ENCODE measurements at places on chromosomes 6 and 20.
A peak's percentile ranks its signal among the peaks of the same experiment; 100 is the strongest.

- DNase-seq: no peak
Measured at GRCh38 chr6:15444881-15445280, 199.0 kb downstream of the JARID2 start.

DNA sequence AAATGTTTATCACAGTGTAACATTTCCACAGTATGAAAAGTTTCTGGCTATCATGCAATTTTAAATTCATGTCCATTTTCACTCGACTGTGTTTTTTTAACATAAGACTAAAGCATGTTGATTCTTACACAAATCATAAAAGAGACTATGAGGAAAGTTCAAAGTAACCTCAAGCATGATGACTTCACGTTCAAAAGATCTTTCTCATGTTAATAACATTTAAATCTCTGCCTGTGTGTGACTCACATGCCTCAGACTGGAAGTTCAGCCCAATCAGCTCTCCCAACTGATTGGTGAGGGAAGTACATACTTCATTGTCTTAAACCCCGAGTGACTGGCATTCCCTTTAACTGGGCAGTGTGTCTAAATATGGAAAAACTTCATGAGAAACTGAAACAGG lies 37.4 kb downstream of the ATXN1 start:
- DNase-seq: no peak

GRCh38 chr6:16392010-16392409 lies 153.6 kb downstream of the GMPR start:
- no peak for DNase-seq

DNA sequence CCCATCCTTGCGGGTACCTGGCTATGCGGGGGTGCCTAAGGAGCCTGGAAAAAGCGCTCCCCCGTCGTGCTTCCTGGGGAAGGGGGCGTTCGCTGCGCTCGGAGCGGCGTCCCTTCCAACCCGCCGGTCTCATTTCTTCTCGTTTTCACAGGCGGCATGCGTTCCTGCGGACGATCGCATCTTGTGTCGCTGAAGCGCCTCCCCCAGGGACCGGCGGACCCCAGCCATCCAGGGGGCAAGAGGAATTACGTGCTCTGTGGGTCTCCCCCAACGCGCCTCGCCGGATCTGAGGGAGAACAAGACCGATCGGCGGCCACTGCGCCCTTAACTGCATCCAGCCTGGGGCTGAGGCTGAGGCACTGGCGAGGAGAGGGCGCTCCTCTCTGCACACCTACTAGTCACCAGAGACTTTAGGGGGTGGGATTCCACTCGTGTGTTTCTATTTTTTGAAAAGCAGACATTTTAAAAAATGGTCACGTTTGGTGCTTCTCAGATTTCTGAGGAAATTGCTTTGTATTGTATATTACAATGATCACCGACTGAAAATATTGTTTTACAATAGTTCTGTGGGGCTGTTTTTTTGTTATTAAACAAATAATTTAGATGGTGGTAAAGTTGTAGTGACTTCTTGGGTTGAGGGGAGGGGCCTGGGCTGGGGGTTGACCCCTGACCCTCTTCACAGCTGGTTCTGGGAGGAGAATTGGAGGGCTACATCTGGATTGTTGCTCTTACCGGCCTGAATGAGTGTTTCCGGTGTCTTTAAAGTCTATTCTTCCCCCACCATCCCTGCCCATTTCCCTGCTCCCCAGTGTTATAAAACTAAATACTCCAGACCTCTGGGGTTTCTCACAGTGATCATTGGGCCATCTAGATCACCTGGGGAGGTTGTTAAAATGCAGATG lies 1.1 kb downstream of the ID1 start:
- DNase-seq: no peak

DNA sequence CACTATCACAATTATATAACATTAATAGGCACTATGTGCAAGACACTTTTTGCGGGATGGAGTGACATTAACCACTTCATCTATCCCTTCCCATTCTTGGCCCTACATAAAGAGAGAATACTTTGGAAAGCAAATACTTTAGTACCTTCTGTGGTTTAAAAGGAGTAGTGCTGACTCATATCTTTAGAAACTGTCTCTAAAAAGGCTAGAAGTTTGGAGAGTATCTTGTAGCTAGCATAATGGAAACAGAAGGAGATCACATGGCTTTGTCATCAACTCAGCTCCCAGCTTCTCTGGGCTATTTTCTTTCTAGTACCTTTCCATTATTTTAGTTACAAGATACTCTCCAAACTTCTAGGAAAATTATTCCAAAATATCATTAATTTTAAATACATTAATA lies 157.5 kb downstream of the ADGRG6 start:
- DNase-seq: no peak

DNA sequence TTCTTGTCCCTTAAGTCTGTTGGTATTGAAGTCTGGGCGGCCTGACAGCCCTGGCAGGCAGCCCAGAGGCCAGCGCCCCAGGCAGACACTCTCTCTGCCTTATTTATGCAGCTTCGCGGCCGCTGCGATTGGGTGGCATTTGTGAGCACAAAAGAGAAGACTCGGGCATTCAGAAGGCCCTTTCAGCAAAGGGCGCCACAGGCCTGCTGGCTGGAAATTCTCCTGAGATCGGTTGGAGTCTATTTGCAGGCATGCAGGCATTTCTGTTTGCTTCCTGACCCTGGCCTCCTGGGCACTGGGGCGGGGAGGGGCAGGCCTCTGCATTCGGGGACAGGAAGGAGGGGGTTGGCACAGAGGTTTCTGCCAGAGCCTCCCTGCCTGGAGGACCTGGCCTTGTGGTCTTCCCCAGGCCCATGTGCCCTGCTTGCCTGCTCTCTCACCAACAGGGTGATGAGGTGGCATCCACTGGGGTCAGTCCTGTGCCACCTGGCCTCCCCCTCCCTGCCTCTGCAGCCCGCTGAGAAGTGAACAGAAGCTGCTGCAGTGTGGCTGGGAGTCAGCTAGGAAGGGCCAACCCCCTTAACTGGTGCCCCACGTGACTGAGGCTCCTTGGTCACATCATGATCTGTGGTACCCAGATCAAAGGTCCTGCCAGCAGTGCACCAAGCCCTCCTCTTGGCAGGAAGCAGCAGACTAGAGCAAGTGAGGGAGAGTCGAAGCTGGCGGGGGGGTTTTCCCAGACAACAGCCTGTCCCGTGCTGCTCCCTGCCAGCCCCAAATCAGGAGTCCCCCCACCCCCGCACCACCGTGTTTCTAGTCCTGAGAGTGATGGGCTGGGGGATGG lies 16.6 kb upstream of the CCDC167 start:
- peak; percentile 84 for DNase-seq

- DNase-seq: no peak
Measured at GRCh38 chr6:16700916-16701234, 60.4 kb downstream of the ATXN1 start.

DNA sequence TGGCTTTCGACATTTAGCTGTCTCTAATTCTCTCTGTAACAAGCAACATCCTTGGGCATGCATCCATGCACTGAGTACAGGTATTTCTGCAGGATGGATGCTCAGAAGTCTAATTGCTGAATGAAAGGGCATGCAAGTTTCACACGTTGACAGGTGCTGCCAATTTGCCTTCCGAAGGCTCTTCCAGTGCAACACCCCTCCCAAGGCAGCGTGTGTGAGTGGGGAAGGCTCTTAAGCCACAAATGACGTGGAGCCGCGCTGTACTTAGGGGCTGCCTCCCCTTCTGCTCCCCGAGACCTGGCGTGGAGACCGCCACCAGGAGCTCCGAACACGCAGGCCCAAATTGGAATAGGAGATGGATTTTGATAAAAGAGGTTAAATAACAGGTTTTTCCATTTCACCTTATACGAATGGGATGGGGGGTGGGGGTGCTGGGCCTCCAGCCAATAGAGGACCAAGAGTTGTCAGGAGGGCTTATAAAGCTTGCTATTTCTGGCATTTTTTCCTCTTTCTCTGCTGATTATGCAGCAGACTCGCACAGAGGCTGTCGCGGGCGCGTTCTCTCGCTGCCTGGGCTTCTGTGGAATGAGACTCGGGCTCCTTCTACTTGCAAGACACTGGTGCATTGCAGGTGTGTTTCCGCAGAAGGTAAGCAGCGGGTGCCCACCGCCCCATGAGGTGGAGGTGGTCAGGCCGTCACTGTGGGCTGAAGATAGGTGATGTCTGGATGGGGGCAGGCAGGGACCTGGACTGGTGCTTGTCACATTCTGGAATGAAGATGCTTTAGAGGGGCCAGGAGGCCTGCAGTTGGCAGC lies 30.9 kb downstream of the TOX2 start:
- no peak for DNase-seq

DNA sequence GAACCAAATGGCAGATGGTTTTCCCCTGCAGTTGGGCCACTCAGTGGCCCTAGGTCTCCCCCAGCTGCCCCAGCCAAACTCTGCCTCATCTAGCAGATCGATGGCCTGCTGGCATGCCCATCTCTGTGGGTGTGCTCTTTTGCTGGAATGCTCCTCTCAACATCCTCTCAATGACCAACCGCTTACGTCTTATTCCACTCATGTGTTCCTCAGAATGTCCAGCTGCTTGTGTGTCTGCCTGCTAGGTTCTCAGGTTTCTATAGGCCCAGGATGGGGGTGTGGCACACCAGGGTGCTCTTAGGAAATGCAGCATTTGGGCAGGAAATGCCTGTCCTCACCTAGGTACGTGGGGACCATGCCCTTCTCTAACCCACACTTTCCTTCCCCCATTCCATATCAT lies 509.9 kb upstream of the SYNCRIP start:
- no peak for DNase-seq

- no peak for DNase-seq
Measured at GRCh38 chr6:117270843-117271507, 5.6 kb downstream of the VGLL2 start.

DNA sequence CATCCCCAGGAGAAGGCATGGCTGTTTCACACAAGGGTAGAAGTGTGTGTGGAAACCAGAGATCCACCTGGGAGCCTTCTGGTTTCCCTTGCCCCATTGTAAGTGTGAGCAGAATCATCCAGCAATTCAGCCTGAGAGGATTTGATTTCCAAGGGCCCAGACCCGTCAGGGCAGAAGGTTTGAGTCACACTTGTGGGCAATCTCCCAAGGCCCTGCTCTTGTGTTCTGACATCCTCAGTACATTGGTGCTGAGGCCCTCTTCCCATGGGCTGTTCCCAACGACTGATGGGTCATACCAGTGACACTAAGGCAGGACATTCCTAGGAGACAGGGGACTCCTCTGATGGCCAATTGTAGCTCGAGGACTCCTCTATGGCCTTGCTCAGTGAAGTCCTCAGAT lies 58.2 kb upstream of the POLR1H start:
- no peak for DNase-seq

- no peak for DNase-seq
Measured at GRCh38 chr20:23248461-23248882, 102.1 kb upstream of the NXT1 start.

GRCh38 chr6:137919502-137919823 lies 52.4 kb downstream of the TNFAIP3 start:
- DNase-seq: no peak

GRCh38 chr6:82840571-82840970 lies 225.1 kb downstream of the UBE3D start:
- DNase-seq: no peak

DNA sequence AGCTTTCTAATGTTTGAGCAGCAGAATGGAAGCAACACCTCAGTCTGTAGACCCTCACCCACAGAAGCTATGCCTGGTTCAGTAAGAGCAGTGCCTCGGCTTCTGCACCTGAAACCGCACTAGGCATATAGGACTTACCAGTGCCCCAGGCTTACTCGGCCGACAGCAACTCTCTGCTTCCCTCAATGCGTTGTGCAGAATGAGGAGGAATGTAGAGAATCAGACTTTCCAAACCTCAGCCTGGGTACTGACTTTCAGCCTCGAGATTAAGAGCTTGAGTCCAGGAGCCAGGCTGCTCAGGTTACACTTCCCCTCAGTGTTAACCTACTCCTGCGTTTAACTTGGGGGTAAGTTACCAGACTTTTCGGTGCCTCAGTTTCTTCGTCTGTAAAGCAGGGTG lies 8.6 kb downstream of the EYA2 start:
- DNase-seq: no peak

All from stimulated activated CD4-positive, alpha-beta T cell treated with anti-CD3 and anti-CD28 coated beads, Interleukin-12 subunit alpha, Interleukin-12 subunit beta, amount 100 ng/mL, for 48 hours (primary cell).